ENCODE measurements at places on chromosomes 7 and 10. TPM values are rescaled to one million over a fixed set of nuclear protein-coding genes. Genes with fewer than 3 reads are reported as not detected.

Gene C10orf90
- not detected for total RNA-seq

Gene LRIT1
- not detected for total RNA-seq

Gene BMS1
- total RNA-seq: 26.5 TPM

Gene MLXIPL
- total RNA-seq: not detected

Gene SLC26A5
- not detected for total RNA-seq

Gene ORC5
- 23.5 TPM for total RNA-seq

Gene LLCFC1
- not detected for total RNA-seq

Gene CRTAC1
- total RNA-seq: not detected

Gene NUDT5
- total RNA-seq: 108 TPM

Gene H2AZ2
- total RNA-seq: 275 TPM

Gene FAM221A
- total RNA-seq: 5.3 TPM

Gene CFAP46
- 0.21 TPM for total RNA-seq

Gene ZNF862
- total RNA-seq: 17.6 TPM

Gene TCERG1L
- total RNA-seq: 0.21 TPM

Gene IFIT1B
- not detected for total RNA-seq

Gene COL26A1
- not detected for total RNA-seq

Gene EBLN1
- total RNA-seq: not detected

Gene UNC5B
- total RNA-seq: 0.05 TPM

Gene BTBD16
- total RNA-seq: not detected

Gene ATP5F1C
- total RNA-seq: 396 TPM

Gene FKBP9
- total RNA-seq: 1.0 TPM

Gene SPDYE2
- total RNA-seq: not detected

All from activated CD4-positive, alpha-beta T cell treated with anti-CD3 and anti-CD28 coated beads for 36 hours (primary cell).